Suppressor macrophage treated with lipopolysaccharide for 1 hour (primary cell): ENCODE measurements at places on chromosomes 6 and 20.

- peak; percentile 73 for DNase-seq
Observed at GRCh38 chr6:26021001-26021349, 58.4 kb downstream of the TRIM38 start.

DNA sequence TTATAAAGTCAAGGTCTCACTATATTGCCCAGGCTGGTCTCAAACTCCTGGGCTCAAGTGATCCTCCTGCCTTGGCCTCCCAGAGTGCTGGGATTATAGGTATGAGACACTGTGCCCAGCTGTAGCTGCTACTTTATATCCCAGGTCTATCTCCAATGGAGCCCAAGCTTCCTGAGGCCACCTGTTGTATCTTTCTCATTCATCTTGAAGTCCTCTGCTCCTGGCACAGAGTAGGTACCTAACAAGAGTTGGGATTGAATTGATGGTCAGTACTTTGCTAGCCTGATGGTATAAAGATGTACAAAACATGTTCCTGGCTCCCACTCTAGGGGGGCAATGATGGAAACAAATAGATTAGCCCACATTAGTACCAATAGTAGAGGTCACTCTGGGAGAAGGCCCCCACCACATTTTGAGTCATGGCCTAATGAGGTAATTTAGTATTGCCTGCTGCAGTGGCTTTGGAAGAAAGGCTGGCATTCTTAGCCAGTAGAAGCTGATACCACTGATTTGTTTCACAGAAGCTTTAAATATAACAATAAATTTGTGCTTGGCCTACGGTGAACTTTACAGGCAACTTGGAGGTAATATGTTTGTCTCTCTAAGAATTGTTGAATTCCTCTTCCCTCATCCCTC is 5.4 kb downstream of the PTPN1 start:
- DNase-seq, result peak; percentile 65

DNA sequence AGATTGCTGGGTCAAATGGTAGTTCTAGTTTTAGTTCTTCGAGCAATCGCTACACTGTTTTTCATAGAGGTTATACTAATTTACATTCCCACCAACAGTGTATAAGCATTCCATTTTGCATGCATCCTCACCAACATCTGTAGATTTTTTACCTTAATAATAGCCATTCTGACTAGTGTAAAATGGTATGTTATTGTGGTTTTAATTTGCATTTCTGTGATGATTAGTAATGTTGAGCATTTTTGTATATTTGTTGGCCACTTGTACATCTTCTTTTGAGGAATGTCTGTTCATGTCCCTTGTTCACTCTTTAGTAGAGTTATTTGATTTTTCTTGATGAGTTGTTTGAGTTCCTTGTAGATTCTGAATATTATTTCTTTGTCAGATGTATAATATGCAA is 236.2 kb downstream of the GRM1 start:
- DNase-seq, result no peak

GRCh38 chr20:1664911-1665310 is 7.3 kb upstream of the SIRPG start:
- no peak for DNase-seq

DNA sequence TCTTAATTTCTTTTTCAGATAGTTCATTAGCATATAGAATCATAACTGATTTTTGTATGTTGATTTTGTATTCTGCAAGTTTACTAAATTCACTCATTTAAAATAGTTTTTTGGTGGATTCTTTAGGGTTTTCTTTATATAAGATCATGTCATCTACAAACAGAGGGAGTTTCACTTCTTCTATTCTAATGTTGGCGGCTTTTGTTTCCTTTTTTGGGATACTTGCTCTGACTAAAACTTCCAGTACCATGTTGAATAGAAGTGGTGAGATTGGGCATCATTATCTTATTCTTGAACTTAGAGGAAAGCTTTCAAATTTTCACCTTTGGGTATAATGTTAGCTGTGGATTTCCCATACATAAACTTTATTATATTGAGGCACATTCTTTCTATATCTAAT is 296.9 kb downstream of the BCKDHB start:
- no peak for DNase-seq

DNA sequence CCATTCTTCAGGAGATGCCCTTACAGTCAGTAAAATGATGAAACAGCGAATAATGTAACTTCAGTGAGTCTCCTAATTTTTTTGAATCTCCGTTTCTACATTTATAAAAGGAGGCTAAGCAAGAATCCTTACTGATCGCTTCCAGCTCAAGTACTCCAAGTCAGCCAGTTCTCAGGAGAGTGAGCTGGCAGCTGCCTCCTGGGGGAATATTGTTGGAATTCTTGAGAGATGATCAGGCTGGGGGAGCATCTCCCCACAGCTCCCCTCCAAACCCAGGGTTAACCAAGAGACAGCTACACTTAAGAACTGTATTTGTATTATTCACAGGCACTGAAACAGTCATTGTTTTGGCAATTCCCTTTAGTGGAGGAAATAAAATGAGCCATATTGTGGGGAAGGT is 89.1 kb upstream of the PCSK2 start:
- DNase-seq, result no peak

DNA sequence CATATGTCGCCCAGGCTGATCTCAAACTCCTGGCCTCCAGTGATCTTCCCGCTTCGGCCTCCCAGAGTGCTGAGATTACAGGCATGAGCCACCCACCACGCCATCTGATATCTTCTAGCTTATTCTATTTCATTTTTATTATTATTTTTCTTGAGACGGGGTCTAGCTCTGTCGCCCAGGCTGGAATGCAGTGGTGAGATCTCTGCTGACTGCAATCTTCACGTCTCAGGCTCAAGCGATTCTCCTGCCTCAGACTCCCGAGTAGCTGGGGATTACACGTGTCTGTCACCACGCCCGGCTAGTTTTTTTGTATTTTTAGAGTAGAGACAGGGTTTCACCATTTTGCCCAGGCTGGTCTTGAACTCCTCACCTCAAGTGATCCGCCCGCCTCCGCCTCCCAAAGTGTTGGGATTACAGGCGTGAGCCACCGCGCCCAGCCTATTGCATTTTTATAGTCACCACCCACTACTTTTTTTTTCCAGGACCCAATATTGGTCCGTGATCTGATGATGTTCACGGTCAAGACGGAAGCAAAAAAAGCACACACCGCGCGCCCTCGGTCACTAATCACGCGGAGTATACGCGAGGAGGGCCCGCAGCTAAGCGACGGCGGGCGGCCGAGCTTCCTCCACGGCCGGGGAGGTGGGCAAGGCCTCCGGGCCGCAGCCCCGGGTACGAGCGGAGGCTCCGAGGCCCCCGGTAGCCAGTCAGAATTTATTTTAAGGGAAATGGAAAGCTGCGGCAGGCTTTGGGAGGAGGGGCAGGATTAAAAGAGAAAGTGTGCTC is 1.1 kb upstream of the LSM14B start:
- DNase-seq, result peak; percentile 78

GRCh38 chr6:155183095-155183494 is 80.7 kb upstream of the CLDN20 start:
- DNase-seq, result peak; percentile 68
